ENCODE measurements at places on chromosomes 16 and 17.

DNA sequence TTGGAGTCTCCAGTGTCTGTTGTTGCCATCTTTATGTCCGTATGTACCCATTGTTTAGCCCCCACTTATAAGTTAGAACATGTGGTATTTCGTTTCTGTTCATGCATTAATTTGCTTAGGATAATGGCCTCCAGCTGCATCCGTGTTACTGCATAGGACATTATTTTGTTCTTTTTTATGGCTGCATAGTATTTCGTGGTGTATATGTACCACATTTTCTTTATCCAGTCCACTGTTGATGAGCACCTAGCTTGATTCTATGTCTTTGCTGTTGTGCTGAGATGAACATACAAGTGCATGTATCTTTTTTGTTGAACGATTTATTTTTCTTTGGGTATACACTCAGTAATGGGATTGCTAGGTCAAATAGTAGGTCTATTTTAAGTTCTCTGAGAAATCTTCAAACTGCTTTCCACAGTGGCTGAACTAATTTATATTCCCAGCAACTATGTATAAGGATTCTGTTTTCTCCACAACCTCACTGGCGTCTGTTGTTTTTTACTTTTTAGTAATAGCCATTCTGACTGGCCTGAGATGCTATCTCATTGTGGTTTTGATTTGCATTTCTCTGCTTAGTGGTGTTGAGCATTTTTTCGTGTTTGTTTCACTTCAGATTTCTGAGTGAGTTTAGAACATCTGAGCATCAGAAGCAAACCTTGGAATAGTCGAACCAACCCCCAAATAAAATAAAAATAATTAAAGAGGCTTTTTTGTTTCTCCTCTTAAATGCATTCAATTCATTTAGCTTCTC lies 304.7 kb downstream of the ZFHX3 start:
- DNase-seq, result no peak

GRCh38 chr16:62060089-62060488 lies 23.9 kb upstream of the CDH8 start:
- no peak for DNase-seq

GRCh38 chr16:76650582-76650981 lies 373.4 kb downstream of the CNTNAP4 start:
- DNase-seq, result no peak

DNA sequence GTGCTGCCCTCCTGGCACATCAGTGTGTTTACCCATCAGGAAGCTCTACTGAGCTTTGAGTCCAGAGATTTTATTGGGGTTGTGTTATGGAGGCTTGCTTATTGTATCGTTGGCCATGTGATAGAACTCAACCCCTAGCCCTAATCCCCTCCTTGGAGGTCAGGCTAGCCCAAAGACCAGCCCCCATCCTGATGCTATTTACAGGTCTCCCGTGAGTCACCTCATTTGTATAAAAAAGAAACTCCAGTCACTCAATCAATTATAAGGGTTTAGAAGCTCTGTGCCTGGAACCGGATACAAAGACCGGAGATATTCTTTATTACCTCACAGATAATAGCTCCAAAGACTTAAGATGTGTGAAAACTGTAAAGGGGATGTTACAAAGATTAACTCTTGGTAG lies 405.9 kb downstream of the CNTNAP4 start:
- DNase-seq, result no peak

DNA sequence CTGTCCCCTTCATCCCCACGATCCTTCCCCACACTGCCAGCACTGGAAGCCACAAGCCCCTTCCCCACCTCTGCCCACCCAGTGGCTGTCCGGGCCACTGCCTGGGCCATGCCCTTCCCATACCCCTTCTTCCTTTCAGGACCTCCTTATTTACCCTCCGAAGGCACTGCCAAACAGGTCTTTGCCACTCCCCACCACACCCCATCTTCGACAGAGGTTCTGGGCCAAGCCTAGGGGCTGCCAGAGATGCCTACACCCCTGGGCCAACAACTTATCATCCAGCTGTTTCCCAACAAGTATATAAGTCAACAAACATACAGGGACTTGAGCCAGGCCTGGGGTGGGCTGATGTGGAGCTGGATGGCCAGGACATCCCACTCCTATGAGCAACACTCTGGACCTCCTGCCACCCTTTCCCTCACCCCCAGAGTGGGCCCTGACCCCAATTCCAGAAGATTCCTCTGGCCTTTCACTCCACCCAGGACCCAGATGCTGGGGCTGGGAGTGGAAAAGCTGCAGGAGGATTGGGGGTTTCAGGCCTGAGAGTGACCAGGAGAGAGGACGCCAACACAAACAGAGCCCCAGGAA lies 1.5 kb upstream of the PPP1R1B start:
- no peak for DNase-seq

- no peak for DNase-seq
Measured at GRCh38 chr17:63447471-63448009, 1.4 kb upstream of the CYB561 start.
